ENCODE measurements at places on chromosomes 16 and 17. TPM values are rescaled to one million over a fixed set of nuclear protein-coding genes. Genes with fewer than 3 reads are reported as not detected.

GRCh38 chr17:41912925-41913324 lies 5.8 kb downstream of the ACLY start:
- H3K36me3 ChIP-seq, result peaks cover 49% of the 10 kb centered on the region
- no peak for DNase-seq
- H3K27me3 ChIP-seq, result no peaks in the 10 kb centered on the region
- no peak overlapping the region for H3K27ac ChIP-seq
- no peak overlapping the region for H3K4me3 ChIP-seq

DNA sequence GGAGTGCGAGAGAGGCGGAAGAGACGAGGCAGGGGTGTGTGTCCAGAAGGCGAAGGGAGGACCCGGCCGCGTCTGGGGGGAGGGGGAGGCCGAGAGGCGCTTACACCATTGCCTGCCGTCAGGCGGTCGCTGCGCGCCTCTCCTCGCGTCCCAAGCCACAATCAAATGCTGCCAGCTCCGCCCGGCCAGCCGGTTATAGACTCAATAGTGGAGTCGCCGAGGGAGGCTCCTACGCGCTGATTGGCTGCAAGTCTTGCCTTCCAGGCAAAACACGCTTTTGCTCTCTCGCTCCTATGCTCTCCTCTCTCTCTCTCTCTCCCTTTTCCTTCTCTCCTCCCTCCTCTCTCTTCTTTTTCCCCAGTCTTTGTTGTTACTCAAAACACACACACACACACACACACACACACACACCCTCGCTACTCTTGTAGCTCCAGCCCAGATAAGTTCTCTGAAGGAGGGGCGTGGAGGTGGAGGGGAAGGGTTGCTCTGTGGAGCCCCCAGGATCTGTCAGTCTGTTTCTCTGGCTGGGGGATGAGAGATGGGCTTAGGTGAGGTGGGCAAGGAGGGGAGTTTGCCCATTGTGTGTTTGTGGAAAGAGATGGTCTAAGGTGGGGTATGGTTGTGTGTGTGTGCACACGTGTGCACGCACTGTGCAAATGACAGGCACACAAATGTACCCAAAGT lies at the start of gene DLX3:
DLX3 (minus strand) TSS at position 170 of the 684 bp plus-strand sequence. CDS start 226 bp downstream, outside the sequence.
- no peak within 1 kb of the TSS for H3K4me3 ChIP-seq
- no peak within 1 kb of the TSS for H3K27ac ChIP-seq
- DNase-seq, result peak; percentile 89
- peaks cover 45% of the 10 kb centered on the region for H3K27me3 ChIP-seq
- H3K4me1 ChIP-seq, result no peaks in the 10 kb centered on the region

GRCh38 chr16:83392743-83393142 lies 415.0 kb upstream of the HSBP1 start:
- H3K4me1 ChIP-seq, result no peaks in the 10 kb centered on the region
- H3K27me3 ChIP-seq, result no peaks in the 10 kb centered on the region
- no peak for DNase-seq
- H3K36me3 ChIP-seq, result no peaks in the 10 kb centered on the region

DNA sequence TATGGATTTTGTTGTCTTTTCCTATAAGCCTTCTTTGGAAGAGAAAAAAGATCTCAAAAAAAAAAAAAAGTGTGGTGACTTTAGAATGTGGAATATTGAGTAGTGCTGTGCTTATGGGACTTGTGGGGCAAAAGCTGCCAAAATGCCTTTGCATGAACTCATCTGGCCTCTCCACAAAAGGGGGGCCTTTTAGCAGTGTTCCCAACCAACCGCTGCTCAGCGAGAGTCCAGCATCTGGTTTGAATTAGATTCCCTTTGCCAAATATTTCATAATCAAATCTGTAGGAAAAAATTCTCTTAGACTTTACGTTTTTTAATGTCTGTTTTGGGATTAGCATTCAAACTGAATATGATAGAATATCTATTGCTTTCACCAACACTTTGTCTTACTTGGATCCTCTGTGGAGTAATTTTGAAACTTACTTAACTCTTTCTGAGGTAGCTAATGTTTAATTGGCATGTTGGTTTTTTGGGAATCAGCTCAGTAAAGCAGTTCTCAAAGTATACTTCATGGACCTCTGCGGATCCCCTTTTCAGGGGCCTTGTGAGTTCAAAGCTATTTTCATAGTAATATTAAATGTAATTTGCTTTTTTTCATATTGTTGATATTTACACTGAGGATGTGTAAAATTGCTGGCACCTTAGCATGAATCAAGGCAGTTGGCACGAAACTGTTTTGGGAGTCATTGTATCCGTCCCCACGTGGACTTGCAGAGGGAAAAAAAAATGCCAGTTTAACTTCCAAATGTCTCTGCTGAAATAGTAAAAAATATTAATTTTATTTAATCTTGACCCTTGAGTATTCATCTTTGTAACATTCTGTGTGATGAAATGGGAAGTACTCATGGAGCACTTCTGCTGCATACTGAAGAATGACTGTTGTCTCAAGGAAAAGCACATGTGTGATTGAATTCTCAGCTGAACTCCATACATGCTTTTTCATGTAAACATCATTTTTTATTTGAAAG lies 34.7 kb upstream of the VPS4A start:
- H3K4me1 ChIP-seq, result peaks cover 31% of the 10 kb centered on the region
- no peak overlapping the region for H3K27ac ChIP-seq
- no peak overlapping the region for H3K4me3 ChIP-seq
- no peaks in the 10 kb centered on the region for H3K27me3 ChIP-seq

- H3K27ac ChIP-seq, result no peak overlapping the region
- no peaks in the 10 kb centered on the region for H3K36me3 ChIP-seq
Measured at GRCh38 chr16:64417711-64418227, 704.1 kb downstream of the CDH11 start.

GRCh38 chr17:34872640-34873039 lies 88.6 kb downstream of the CCT6B start:
- H3K4me1 ChIP-seq, result no peaks in the 10 kb centered on the region
- H3K27ac ChIP-seq, result no peak overlapping the region

- no peak overlapping the region for H3K27ac ChIP-seq
- no peaks in the 10 kb centered on the region for H3K27me3 ChIP-seq
- DNase-seq, result peak; percentile 66
- no peaks in the 10 kb centered on the region for H3K4me1 ChIP-seq
- H3K36me3 ChIP-seq, result no peaks in the 10 kb centered on the region
Measured at GRCh38 chr17:80839970-80840369, 151.7 kb upstream of the CHMP6 start.

DNA sequence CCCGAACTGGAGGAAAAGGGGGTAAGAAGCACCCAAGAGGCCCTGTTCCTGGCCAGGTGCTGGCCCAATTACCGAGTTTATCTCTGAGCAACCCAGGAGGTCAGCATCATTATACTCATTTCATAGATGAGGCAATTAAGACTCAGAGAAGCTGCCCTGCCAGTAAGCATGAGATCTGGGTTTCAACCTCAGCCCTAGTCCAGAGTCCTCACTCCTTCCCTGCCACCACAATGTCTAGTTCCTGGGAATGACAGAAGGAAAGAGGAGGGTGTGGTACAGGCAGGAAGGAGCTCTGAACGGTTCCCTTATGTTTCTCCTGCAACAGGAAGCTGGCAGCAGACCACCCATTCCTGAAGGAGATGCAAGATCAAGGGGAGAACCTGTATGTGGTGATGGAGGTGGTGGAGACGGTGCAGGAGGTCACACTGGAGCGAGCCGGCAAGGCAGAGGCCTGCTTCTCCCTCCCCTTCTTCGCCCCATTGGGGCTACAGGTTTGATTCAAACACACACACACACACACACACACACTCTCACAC lies 7.4 kb downstream of the GSDMA start:
- H3K27me3 ChIP-seq, result peaks cover 2% of the 10 kb centered on the region
- H3K4me3 ChIP-seq, result no peak overlapping the region
- no peak overlapping the region for H3K27ac ChIP-seq

GRCh38 chr16:27374804-27375425 lies 27.1 kb upstream of the IL21R start:
- H3K27me3 ChIP-seq, result no peaks in the 10 kb centered on the region
- no peaks in the 10 kb centered on the region for H3K4me1 ChIP-seq
- peak; percentile 88 for DNase-seq
- no peaks in the 10 kb centered on the region for H3K36me3 ChIP-seq
- H3K4me3 ChIP-seq, result no peak overlapping the region

- no peaks in the 10 kb centered on the region for H3K27me3 ChIP-seq
- DNase-seq, result no peak
- peak overlapping the region; percentile 9 for H3K27ac ChIP-seq
- no peaks in the 10 kb centered on the region for H3K36me3 ChIP-seq
- no peaks in the 10 kb centered on the region for H3K4me1 ChIP-seq
Measured at GRCh38 chr17:58416937-58417299, 416 bp downstream of the RNF43 start.

DNA sequence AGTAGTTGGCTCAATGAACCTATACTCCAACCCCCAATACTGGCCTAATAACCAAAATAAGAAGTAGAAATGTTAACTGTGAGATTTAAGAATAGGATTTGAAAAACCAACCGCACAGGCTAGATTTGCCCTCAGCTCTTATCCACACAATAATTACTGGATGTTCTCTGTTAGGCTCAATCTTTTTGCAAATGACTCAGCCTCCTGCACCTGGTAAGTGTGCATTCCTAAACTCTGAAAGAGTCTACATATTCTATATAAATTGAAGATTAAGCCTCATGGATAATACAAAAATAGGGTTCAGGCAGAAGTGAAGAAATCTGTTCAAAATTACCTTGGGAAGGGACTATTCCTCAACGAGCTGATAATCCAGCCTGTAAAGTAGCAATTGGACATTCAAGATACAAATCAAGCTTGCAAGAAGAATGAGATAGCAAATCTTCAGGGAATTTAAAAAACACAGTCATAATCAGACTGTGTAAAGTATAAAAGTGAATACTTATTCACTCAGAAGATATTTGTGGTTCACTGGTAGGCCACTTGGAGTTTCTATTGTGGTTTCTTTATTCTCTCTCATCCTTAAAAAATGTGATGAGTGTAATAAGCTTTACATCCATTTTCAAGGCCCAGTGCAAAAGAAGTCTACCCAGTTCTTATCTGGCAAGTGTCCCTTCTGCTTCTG lies 931.9 kb upstream of the SOX9 start:
- H3K4me1 ChIP-seq, result no peaks in the 10 kb centered on the region
- H3K4me3 ChIP-seq, result no peak overlapping the region
- no peaks in the 10 kb centered on the region for H3K27me3 ChIP-seq
- H3K36me3 ChIP-seq, result no peaks in the 10 kb centered on the region

GRCh38 chr16:86074651-86075487 lies 175.9 kb downstream of the IRF8 start:
- no peaks in the 10 kb centered on the region for H3K27me3 ChIP-seq
- no peaks in the 10 kb centered on the region for H3K4me1 ChIP-seq
- H3K27ac ChIP-seq, result no peak overlapping the region

DNA sequence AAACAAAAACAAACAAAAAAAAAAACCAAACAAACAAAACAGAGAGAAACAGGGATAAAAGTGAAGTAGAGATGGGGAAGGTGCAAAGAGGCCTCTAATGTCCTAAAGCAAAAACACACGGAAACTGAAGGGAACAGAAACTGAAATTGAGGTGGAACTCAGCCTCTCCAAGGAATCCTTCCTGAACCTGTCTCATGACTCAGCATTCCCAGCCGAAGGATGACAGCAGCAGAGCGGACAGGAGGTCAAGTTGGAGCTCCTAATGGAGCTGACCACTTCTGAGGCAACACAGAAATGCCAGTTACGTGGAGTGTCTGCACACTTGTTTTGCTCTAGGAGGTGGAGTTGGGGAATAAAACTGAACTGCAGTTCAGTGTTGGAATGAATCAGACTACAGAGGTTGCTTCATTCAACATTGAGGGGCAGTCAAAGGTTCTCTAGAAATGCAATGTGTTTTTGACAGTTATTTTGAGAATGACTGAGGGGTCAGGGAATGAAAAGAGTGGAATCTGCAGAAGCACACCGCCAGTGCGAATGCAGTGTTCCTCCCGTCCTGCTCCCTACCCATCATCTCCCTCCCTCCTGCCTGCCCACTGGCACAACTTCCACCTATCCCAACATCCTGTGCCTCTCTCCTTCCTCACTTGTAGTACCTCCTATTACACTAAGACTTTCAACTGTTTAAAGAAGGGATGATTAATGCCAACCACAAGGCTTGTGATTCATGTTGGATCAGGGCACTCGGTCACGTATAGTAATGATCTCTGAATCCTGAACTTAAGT lies 6.3 kb downstream of the UBE2O start:
- H3K4me1 ChIP-seq, result peaks cover 15% of the 10 kb centered on the region
- no peaks in the 10 kb centered on the region for H3K36me3 ChIP-seq
- no peaks in the 10 kb centered on the region for H3K27me3 ChIP-seq
- DNase-seq, result no peak

DNA sequence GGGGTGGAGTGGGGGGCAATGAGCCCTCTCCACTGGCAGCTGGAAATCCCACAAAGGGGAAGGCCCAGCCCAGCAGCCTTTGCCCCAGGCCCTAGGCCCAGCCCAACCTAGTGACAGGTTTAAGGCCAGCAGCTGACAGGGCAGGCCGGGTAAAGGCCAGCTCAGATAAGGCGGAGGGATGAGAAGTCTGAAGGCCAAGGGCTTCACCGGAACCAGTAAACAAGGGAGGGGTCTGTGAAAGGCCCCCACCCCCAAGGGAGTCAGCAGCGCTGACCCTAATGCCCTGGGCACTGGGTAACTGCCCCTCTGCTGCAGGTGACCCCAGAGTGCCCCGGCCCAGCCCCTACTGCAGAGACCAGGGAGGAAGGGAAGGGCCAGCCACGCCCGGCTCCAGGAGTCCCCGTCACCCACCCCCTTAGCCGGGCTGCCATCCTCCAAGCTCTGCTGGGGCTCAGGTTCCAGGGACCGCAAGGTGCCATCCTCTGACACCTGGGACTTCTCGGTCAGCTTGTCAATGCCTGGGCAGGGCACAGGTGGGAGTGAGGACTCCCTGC lies 17.5 kb downstream of the OTOP3 start:
- H3K4me1 ChIP-seq, result no peaks in the 10 kb centered on the region
- peaks cover 11% of the 10 kb centered on the region for H3K36me3 ChIP-seq
- no peaks in the 10 kb centered on the region for H3K27me3 ChIP-seq
- DNase-seq, result no peak

- H3K27ac ChIP-seq, result peak overlapping the region; percentile 85
- H3K36me3 ChIP-seq, result peaks cover 49% of the 10 kb centered on the region
- H3K4me3 ChIP-seq, result no peak overlapping the region
- peak; percentile 73 for DNase-seq
- no peaks in the 10 kb centered on the region for H3K27me3 ChIP-seq
- peaks cover 58% of the 10 kb centered on the region for H3K4me1 ChIP-seq
Measured at GRCh38 chr17:82239926-82240505, 11.2 kb downstream of the SLC16A3 start.

- no peaks in the 10 kb centered on the region for H3K27me3 ChIP-seq
- H3K36me3 ChIP-seq, result no peaks in the 10 kb centered on the region
- no peak overlapping the region for H3K4me3 ChIP-seq
- DNase-seq, result no peak
- no peaks in the 10 kb centered on the region for H3K4me1 ChIP-seq
Measured at GRCh38 chr16:83733301-83733700, 74.5 kb upstream of the HSBP1 start.

GRCh38 chr16:76656994-76657393 lies 379.8 kb downstream of the CNTNAP4 start:
- H3K36me3 ChIP-seq, result no peaks in the 10 kb centered on the region
- no peaks in the 10 kb centered on the region for H3K27me3 ChIP-seq
- peak; percentile 80 for DNase-seq
- H3K27ac ChIP-seq, result no peak overlapping the region
- no peaks in the 10 kb centered on the region for H3K4me1 ChIP-seq

PDIA2 gene
- polyA plus RNA-seq, result 0.19 TPM

VTN gene
- 1.3 TPM for polyA plus RNA-seq

NPIPA2 gene
- 0.68 TPM for polyA plus RNA-seq

BFAR gene
- 74.2 TPM for polyA plus RNA-seq
